ENCODE measurements at places on chromosomes 4 and X.
A peak's percentile ranks its signal among the peaks of the same experiment; 100 is the strongest.

- no peak for DNase-seq
Observed at GRCh38 chr4:89000844-89001360, 56.1 kb downstream of the FAM13A start.

GRCh38 chr4:21709761-21710160 lies 238.8 kb downstream of the KCNIP4 start:
- DNase-seq: no peak

- no peak for DNase-seq
Observed at GRCh38 chr4:88735564-88735963, 37.9 kb upstream of the NAP1L5 start.

DNA sequence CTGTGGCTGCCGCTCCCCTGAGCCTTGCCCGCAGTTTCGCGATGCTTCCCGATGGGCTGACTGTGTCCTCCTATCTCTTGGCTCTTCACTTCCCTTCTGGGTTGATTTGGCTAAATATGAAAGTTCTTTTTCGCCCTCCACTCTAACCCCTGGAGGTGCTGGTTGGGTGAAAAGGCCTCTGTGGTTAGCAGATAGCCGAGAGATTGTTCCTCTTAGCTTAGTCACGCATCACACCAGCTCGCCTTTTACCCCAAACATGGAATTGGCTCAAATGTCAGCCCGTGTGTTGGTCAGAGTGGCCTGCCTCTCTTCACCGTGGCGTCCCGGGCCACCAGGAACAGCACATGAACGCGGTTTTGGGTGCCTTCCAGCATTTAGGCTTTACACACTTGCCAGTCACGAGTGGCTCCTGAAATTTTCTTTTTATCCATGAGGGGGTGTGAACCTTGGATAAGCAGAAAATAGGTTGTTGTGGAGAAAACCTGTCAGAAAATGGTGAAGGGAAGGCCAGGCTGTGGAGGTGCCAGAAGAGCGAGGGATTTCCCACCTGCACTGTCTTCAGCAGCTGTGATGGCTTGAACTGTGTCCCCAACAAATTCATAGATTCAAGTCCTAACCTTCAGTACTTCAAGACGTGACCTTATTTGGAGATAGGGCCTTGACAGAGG lies 8.9 kb downstream of the CLCN4 start:
- no peak for DNase-seq

GRCh38 chr4:120007896-120008436 lies 58.7 kb downstream of the MAD2L1 start:
- no peak for DNase-seq

- peak; percentile 74 for DNase-seq
Observed at GRCh38 chr4:140052050-140052449, 101.9 kb downstream of the MAML3 start.

GRCh38 chr4:41142376-41143310 lies 71.7 kb downstream of the APBB2 start:
- DNase-seq: no peak

- DNase-seq: no peak
Observed at GRCh38 chrX:15946783-15947580, 92.4 kb upstream of the AP1S2 start.

DNA sequence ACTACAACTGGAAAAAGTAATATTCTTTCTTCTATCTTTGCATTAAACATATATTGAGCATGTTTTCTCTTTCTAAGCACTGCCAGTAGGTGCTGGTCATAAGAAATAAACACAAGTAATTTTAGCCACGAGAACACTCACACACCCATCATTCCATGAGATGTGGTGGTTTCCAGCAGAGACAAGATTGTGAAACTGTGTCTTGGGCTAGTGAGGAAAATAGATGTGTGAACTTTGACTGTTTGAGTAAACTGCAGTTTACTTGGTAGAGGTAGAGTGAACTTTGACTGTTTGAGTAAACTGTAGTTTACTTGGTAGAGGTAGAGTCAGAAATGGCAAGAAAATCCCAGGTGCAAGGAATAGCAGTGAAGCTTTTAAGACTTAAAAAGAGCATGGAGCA lies 300.9 kb upstream of the HS3ST1 start:
- no peak for DNase-seq

DNA sequence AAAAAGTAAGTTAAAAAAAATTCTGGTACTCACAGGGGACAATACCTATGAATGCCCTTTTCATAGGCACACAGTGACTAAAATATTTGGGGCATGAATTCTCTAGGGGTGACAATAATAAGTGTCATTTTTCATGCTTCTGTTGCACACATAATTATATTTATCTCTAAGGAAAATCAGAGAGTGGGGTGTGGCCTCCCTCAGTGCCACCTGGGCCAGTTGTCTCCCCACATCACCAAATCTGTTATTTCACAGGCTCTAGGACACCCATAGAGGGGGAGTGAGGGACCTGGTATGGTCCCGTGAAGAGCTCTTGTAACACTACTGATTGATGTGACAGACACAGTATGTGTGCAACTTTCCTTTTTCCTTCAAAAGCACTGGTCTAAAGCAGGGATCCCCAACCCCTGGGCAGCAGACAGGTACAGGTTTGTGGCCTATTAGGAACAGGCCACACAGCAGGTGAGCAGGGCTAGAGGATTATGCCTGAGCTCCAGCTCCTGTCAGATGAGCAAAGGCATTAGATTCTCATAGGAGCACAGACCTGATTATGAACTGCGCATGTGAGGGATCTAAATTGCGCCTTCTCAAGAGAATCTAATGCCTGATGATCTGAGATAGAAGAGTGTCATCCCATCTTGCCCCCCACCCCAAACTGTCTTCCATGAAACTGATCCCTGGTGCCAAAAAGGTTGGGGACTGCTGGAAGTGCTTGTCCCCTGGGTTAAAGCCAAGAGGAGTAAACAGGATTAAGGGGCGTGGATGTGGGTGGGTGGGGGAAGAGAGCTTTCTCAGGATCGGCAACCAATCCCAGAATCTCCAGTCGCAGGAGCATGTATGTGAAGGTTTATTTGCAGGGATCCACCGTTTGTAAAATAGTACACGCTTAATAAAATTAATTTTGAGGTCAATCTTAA lies 856 bp downstream of the SLC9B1 start:
- no peak for DNase-seq

DNA sequence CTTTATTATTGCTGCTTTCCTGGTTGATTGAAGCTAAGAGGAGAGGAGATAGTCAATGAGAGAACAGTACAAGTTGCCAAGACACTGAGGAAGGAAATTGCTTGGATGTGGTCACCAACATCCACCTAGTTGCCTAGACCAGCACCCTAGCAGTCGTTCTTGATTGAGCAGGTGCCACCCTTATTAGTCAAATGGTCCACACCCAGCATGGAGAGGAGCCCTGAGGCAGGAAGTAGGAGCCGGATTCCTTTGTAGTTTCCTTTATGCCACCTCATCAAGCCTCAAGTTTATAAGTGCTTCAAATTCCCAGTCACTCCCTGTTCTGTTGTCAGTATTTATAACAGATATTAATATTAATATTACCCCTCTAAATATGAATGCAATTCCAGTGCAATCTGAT lies 19.1 kb downstream of the PAGE2 start:
- no peak for DNase-seq

Data from midbrain (tissue), 1 donor.